Kidney tubule cell (primary cell): ENCODE measurements at places on chromosomes 11 and 22.

- no peak for DNase-seq
Observed at GRCh38 chr22:27776650-27776958, 25.0 kb downstream of the MN1 start.

DNA sequence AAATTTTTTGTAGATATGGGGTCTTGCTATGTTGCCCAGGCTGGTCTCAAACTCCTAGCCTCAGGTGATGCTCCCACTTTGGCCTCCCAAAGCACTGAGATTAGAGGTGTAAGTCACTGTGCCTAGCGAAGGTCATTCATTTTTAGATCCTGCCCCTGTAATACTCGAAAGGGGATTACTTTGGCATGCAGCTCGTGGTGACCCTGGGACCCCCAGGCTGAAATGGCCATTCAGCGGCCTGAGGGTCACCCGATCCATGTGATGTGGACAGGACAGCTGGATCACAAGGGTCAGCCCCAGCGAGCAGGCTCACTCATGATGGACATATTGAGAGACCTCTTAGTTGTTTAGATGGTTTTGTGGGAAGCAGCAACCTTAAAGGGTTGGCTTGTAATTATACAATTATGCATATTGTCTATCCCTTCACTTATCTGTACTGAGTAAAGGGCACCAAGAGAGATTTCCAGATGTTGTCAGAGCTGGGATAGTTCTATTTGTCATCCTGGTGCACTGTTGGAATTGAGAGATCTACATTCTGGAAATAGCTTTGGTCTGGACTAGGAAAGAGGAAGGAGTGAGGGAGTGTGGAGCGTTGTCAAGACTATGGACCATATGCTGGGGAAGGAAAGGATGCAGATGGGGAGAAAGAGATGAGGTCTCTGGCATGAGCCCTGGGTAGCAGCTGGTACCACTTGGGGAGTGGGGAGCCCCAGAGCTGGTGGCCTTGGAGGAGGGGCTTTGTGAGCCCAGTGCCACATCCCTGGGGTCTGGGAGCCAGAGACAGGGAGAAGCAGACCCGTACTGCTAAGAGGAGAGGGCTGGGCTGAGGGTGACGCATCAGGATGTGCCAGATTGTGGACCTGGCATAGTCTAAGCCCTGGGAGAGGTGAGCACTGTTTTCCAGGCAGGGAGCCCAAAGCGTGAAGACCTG is 15.5 kb downstream of the RHBDD3 start:
- DNase-seq = no peak

GRCh38 chr11:126698576-126698975 is 302.0 kb downstream of the KIRREL3 start:
- DNase-seq = no peak

GRCh38 chr11:44243086-44243485 is 66.9 kb downstream of the ALX4 start:
- no peak for DNase-seq

DNA sequence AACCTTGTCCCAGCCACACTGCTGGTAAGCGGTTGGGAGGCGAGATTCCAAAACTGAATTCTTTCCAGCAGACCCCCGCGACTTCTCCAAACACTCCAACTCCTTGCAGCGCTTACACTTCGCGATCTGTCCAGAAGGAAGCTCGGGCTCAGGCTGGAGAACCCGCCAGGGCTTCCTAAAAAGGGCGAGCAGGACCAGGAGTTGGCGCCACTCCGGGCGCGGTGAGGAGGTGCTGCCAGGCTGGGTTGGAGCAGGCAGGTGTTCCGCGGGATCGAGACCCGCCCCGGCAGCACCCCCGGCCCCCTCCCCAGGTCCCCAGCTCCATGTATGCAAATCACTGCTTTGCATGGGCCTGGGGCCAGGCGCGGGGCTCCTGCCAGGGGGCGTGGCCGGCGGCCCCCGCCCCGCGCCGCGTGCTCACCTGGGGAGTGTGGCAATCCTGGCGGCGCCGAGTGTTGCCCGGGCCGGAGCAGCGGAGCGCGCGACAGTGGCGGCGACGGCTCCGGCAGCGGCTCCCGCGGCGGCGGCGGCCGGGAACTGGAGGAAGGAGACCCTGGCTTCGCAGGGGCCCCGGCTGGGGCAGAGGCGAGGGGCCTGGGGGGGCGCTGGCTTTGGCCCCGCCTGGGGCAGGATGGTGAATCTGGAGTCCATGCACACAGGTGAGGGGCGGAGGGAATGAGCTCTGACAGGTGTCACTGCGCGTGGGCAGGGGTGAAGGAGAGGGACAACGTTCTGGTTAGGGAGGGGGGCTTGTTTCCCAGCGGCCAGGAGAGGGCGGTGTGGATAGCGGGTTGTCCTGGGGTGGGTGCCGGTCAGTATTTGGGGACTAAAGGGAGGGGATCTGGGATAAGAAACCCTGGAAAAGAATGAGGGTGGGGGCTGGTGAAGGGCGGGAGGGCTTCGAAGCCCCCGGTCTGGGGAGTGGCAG is at the start of gene POU2F3:
TSS of gene POU2F3 (plus strand) at position 428 of the 928 bp plus-strand sequence. CDS start at position 632, 204 bp downstream.
- DNase-seq = no peak

GRCh38 chr11:107041088-107041444 is 22.8 kb upstream of the GUCY1A2 start:
- DNase-seq = peak; percentile 31

DNA sequence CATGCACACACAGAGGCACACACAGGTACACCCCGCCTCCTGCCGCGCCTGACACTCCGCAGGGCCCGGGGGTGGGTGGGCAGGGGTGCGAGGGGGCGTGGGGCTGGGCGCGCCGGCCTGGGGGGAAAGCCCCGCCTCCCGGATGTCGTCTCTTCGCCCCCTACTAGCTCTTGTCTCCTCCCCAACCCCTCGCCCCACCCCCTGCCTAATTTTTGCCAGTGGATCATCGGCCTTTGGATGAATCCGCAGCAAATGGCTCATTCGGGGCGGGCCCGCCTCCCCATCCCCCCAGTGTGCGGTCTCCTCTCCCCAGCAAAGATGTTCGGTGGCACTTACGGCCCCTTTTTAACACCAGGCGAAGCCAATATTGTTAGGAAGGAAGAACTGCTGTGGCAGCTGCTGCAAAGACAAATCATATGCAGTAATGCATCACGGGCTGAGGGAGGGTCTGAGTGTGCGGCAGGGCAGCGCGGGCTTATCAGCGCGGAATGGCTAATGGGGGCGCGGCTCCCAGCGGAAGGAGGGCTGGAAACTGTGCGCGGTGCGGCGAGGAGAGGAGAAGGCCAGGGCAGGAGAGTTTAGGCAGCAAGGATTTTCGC is 13.4 kb upstream of the NECTIN1 start:
- no peak for DNase-seq

DNA sequence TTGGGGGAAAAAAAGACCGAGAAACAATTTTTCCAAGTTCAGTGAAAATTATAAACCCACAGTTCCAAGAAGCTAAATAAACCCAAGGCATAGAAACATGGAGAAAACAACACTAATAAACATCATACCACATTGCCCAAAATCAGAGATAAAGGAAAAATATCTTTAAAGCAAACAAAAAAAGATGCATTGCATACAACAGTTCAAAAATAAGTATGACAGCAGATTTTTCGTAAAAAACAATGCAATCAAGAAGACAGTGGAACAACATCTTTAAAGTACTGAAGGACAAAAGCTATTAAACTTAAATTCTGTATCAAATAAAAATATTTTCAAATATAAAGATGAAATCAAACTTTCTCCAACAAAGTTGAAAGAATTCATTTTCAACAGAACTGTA is 921.3 kb downstream of the METTL15 start:
- no peak for DNase-seq

DNA sequence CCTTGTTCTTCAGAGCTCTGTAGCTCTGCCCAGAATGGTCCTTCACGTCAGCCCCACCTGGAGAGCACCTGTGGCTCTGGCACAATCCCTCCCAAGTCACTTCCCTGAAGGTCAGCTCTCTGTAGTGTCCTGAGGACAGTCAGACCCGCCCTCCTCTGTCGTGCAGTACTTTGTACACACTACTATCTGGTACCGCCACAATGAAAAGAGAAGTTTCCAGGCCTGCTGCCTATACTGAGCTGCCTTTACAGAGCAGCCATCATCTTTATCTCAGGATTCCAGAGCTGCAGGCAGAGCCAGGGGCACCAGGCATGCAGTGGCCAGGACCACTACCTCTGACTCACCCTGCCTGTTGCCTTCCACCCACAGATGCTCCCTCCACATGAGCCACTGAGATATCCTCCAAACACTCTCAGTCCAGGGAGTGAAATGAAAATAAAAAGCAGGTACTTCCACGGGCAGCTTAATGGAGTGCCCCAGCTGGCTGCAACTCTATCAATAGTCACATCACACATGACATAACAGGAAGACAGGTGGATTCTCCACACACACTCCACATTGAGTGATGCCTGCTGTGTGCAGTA is 7.3 kb downstream of the PACSIN2 start:
- peak; percentile 67 for DNase-seq

- DNase-seq = no peak
Observed at GRCh38 chr11:120198787-120199469, 11.9 kb upstream of the OAF start.

- no peak for DNase-seq
Observed at GRCh38 chr11:35842958-35843357, 100.9 kb upstream of the LDLRAD3 start.

- peak; percentile 55 for DNase-seq
Observed at GRCh38 chr11:71425860-71426259, 22.3 kb downstream of the DHCR7 start.

DNA sequence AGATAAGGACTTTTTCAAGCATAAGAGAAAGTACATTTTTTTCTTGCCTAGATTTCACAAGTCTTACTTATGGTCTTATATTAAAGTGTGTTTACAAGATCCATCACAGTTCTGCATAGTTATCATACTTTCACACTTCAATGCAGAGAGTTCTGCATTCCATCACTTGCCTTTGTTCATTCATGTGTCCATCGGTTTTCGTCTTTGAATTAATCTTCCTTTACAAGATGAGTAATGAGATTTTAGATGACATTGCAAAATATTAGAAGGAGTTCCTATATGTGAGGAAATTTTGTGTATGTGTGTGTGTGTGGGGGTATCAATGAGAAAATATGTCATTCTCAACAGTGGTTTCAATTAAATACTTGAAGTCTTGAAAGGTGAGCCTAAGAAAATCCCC is 98.1 kb upstream of the GUCY1A2 start:
- peak; percentile 62 for DNase-seq

GRCh38 chr11:59207988-59208451 is 4.7 kb downstream of the MPEG1 start:
- peak; percentile 85 for DNase-seq

DNA sequence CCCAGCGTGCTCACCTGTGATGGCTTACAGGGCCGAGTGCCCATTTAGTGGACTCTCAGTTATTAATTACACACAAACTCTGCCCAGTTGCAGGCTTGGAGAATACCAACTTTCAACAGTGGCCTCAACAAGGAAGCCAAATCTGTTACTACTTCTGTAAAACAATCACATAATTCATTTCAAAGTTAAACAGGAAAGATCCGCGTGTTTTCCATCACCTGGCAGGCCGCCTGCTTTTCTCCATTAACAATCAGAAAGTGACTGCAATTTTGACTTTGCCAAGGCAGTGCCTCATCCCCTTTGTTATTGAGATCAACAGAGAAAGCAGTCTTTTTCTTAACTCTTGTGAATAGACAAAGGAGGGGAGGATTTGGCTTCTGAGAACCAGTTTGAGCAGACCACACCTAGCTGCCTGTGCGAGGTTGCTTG is 77.7 kb downstream of the BARX2 start:
- no peak for DNase-seq

GRCh38 chr22:50432131-50432876 is 42.5 kb downstream of the SBF1 start:
- DNase-seq = no peak

DNA sequence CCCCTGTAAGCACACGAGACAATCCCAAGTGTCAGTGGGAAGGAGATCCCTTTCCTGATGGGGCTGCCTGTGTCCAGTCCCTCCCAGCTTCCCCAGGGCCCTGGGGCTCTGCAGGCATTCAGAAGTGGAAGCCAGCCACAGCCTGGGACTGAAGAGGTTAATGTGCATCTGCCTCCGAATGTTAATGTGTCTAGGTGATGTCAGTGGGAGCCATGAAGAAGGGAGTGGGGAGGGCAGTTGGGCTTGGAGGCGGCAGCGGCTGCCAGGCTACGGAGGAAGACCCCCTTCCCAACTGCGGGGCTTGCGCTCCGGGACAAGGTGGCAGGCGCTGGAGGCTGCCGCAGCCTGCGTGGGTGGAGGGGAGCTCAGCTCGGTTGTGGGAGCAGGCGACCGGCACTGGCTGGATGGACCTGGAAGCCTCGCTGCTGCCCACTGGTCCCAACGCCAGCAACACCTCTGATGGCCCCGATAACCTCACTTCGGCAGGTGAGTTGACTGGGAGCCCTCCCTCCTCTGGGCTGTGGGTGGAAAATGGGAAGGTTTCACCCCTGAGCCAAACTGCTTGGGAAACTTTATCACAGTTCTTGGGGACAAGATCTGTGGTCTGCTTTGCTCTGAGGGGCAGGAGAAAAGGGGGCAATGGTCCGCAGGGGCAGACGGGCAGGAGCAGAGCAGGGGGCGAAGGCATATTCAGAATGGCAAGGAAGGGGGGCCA is at the start of gene MCHR1:
TSS of gene MCHR1 (plus strand) at position 236 of the 715 bp plus-strand sequence. CDS start at position 405, 169 bp downstream.
- DNase-seq = no peak

- no peak for DNase-seq
Observed at GRCh38 chr11:117313091-117313490, 3.0 kb downstream of the BACE1 start.

DNA sequence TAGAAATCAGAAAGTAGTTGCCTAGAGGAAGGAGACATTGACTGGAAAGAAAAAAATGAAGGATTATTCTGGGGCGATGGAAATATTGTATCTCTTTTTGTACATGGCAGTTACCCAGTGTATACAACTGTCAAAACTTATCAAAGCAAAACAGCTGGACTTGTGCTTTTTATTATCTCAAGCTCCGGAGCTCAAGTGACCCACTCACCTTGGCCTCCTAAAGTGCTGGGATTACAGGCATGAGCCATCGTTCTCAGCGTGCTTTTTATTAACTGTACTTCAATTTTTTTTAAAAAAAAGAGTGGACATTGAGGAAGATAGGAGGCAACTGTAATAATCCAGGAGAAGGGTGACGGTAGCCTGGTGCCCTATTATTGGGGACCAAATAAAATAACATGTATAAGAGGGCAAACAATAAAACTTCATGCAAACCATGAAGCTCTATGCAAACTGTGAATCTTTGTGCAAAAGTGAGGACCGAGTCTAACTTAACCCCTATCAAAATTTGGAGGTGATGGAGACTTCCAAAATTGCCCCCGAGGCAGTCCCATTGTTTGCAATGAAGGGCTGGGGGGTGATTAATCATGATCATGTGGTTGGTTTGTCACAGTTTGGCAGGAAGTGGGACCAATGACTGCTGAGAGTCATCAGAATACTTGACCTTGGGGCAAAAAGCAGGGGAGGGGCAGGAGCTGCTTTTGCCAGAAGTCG is 23.5 kb downstream of the FZD4 start:
- peak; percentile 60 for DNase-seq

- no peak for DNase-seq
Observed at GRCh38 chr11:134513585-134514120, 101.6 kb upstream of the B3GAT1 start.

GRCh38 chr22:38706101-38706900 is 557 bp downstream of the GTPBP1 start:
- DNase-seq = peak; percentile 44

GRCh38 chr11:69486773-69487291 is 5.4 kb downstream of the LINC01488 start:
- DNase-seq = no peak
